ENCODE measurements at places on chromosomes 13 and 19. TPM values are rescaled to one million over a fixed set of nuclear protein-coding genes. Genes with fewer than 3 reads are reported as not detected.

DNA sequence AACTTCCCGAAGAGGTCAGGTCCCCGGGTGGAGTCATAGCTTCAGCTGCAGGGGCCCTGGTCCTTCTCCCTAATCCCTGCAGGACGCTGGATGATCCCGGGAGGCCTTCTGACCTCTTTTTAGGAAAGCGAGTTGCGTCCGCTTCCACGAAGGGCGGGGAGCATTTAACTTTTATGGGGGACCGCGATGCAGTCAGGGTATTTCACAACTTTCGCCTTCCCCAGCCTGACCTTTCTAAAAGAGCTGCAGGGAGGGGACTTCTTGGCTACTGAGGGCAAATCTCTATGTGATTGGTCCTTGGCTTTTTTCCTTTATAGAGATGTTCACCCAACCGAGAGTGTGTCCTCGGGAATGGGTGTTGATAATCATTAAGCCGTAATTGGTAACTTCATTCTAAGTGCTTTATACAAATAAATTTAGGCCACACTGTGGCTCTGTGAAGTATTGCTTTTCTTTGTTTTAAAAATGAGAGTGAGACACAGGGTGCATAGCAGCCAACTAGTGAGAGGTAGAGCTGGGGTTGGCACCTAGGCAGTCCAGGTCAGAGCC, 778 bp downstream of the ZNF230 start:
- DNase-seq = peak; percentile 0

- DNase-seq = no peak
Observed at GRCh38 chr13:74871369-74872070, 610.4 kb downstream of the TBC1D4 start.

DCLK1 gene
- 6.3 TPM for total RNA-seq

DNA sequence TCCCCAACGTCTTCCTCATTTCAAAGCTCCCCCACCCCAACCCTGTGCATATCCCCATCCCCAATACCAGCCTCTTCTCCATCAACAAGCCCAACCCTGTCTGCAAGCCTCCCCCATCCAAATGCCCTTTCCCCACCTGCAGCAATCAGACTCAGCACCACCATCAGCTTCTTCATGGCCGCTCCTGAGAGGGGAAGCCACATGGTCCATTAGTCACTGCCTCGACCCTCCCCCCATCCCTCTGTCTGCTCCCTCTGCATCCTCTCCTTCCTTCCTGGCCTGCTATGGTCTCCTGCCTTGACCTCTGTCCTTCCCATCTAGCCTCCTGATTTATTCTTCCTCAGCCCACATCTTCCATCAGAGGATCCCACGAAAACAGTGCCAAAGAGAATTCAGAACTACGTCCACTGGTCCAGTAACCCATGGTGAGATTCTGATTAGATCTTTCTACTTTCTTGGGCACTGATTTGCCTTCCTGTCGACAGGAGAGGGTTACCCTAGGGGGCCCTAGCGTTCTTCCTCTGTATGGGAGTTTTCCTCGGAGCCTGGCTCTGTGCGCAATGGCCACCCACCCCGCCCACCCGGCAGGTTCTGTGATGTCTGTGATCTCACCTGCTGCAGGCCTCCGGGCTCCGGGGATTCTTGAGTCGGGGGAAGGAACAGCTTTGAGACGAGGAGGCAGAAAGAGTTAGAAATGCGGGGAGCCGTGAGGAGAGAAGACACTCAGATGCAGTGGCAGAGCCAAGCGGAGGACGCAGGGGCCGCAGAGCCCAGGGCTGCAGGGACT, 1.3 kb downstream of the KLK6 start:
- no peak for DNase-seq

DNA sequence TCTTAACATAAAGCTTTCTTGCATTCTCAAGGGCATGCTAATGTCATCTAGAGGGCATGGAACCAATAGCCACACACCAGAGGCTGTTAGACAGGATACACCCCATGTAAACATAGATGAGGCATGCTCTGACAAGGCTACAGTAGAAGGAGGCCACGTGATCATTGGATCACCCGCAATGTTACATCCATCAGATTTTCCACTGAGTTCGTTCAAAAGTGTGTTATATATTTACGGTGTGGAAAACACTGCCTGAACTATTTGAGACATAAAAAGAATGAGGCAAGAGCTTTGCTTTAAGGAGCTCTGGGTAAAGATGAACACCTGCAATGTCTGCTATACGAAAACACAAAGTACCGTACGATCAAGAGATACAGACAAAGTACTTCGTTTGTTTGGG, 817.5 kb upstream of the SLC10A2 start:
- DNase-seq = peak; percentile 23

ICAM5 gene
- total RNA-seq = 2.5 TPM

FLT1 gene
- total RNA-seq = 1.3 TPM

GRCh38 chr13:88670509-88670908, 999.3 kb downstream of the SLITRK5 start:
- DNase-seq = no peak

HPN gene
- 0.51 TPM for total RNA-seq

- DNase-seq = no peak
Observed at GRCh38 chr19:1449467-1450442, at the start of gene APC2. Gene APC2, plus strand, starts transcription at chr19:1450121. Its CDS starts 2,881 bp downstream, at chr19:1453002.

DNA sequence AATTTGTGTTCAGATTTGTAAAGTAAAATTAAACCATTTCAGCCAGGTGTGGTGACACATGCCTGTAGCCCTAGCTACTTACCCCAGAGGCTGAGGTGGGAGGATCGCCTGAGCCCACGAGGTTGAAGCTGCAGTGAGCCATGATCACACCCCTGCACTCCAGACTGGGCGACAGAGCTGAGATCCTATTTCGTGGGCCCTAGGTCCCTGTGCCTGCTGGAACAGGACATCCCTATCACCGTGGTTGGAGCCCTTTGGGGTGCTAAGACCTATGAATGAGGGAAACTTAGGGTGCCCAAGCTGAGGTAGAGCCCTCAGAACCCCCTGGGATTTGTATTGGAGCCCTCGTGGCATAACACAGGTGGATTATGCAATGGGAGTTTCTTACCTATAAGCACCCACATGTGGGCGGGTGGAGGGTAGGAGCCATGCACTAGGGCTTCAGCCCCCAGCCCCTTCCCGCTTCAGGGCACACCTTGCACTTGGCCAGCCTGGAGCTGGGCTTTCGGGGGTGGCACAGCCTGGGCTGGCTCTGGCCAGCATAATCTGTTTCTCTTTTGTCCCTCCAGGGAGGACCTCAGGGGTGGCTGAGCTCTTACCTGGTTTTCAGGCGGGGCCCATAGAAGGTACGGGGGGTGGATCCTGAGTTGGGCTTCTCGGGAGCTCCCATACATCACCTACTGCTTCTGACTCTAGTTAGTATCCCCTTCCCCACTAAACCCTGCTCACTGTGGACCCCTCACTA, 7.2 kb upstream of the USF2 start:
- no peak for DNase-seq

DNA sequence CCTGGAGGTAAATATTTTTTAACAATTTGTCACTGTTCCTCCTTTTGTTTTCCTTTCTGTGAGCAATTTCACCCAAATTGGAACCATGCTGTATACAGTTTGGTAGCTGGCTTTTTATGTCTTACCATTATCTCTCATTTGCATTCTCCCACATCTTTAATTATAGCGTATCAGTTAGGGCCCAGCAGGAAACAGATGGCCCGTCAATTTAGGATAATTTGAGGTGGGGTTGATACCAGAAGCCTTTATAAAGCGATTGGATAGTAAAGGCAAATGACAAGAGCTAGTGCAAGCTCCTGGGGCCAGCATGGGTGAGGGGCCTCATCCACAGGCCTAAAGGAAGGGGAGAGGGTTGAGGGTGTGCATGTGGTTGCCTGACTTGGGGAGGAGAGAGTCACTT, 3.8 kb upstream of the IFNL4 start:
- DNase-seq = no peak

DNA sequence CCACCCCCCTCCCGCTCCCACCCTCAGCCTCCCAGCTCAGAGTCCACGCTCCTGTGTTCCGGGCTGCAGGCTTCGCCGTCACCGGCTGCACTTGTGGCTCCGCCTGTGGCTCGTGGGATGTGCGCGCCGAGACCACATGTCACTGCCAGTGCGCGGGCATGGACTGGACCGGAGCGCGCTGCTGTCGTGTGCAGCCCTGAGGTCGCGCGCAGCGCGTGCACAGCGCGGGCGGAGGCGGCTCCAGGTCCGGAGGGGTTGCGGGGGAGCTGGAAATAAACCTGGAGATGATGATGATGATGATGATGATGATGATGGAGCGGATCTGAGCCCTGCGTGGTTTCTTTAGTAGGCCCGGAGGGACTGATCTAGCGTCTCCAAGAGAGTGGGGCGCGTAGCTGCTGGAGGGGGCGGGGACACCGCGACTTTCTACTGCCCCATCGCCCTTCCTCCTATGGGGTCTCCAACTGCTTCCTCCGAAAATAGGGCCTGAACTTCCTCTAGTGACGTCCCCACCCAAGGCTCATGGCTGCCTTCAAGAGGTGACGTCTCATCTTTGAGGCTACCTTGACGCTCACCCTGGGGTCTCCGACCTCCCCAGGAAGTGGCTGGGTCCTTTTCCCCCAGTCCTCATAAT, 1.4 kb downstream of the RETN start:
- DNase-seq = no peak

DNA sequence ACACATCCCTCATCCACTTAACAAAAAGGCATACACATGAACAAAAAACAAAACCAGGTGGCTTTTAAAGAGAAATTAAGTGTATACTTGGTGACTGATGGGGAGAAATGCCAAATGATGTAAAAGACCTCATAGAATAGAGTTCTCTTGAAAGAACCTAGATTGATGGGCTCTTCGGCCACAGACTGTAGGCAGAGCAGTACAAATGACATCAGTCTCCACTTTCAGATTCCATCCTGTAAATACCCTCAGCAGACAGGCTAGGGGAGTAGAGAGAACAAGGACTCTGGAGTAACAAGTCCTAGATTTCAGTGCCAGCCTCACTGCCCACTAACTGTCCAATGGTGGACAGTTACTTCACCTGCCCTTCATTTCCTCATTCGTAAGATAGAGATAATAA, 203.8 kb downstream of the MZT1 start:
- DNase-seq = no peak

DNA sequence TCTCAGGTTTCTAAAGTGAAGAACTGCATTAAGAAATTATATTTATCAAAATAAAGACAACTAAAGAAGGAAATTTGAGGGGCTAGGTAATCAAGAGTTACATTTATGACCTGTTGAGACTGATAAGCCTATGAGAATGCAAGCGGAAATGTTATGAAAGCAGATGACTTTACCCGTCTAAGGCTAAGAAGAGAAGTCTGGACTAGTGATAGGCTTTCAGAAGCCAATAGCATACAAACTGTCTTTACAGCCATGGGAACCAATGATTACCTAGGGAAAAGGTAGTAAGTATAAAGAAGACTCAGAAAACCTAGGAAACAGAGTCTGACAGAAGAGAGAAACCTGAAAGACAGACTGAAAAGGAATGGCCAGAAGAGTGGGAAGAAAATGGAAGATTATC, 11.2 kb downstream of the TSC22D1 start:
- no peak for DNase-seq

F10 gene
- total RNA-seq = 20.3 TPM

CALR3 gene
- not detected for total RNA-seq

DNA sequence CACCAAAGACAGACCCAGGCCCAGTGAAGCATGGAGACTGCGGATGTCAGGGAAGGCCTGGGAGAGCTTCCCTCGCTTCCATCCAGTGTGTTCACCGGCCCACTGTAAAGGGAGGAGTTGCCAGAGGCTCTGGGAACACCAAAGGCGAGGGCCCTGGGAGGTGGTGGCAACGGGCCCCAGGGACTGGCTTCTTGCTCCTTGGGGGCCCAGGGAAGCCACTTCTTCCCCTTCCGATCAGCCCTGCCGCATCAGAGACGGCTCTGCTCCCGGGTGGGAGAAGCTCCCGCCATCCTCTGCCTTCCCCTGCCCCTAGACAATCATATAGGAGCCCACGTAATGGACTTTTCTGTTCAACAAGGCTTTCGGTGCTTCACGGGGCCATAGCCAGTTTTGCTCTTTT, 83.4 kb upstream of the GPR183 start:
- no peak for DNase-seq
